MG63 (cell line): ENCODE measurements at places on chromosomes 4 and X.

DNA sequence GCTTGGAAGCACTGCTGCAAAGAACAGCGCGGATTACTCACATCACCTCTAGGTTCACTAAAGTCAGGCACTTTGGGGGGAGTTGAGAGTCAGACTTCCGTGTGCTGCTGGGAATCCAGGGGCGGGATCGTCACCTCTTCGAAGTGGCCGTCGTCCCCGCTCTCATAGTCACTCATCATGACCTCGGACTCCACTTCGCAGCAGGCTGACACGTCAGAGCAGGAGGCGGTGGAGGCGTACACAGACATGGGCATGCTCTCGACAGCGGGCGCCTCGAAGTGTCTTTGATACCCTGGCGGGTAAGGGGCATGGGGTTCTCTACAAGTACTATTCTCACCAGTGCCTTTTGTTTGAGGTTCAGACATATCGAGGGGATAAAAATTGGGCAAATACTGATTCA lies 33.1 kb upstream of the MTNR1A start:
- DNase-seq, result no peak

DNA sequence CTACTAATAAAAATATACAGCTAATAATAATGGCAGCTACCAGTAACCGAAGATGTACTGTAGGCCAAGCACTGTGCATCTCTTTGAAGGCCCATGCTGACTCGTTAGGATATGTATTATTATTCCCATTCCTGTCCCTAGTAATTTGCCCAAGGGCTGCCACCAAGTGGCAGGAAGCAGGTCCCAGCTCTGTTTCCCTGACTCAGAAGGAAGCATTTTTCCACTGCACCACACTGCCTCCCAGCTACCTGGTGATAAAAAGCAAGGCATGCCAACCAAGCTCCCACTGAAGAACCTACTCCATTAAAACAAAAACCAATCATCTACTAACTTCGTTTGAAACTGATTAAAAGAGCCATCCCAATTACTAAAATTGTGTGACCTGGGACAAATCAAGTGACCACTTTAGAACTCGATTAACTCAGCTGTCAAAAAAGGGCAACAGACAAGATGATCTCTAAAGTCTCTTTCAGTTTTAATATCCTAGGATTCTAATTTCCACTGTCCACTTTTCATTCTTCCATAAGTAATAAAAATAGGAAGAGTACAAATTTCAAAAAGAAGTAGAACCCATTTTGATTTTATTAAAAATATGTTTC lies 24.3 kb upstream of the PGM2 start:
- DNase-seq, result peak; percentile 41

- no peak for DNase-seq
Observed at GRCh38 chr4:143539670-143540023, 26.1 kb downstream of the SMARCA5 start.

DNA sequence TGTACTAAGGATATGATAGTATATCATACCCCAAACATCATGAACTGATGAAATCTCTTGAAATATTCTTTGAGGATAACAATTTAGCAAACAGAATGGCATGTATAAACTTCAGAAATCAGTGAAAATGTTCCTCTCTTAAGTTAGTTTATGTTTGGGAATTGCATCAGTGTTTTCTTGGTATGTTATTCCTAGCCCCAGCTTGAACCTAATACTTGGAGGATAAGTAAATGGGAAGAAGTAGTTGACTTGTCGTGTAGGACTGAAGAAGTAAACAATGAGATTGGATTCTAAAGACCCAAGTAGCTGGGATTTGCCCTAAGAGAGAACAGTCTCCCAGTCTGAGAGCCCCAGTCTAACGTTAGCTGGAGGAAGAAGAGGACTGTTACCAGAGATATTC lies 355.7 kb downstream of the GALNTL6 start:
- no peak for DNase-seq

GRCh38 chr4:108649863-108650211 lies 562 bp upstream of the OSTC start:
- no peak for DNase-seq

- no peak for DNase-seq
Observed at GRCh38 chrX:77070202-77070918, 376.8 kb upstream of the FGF16 start.

DNA sequence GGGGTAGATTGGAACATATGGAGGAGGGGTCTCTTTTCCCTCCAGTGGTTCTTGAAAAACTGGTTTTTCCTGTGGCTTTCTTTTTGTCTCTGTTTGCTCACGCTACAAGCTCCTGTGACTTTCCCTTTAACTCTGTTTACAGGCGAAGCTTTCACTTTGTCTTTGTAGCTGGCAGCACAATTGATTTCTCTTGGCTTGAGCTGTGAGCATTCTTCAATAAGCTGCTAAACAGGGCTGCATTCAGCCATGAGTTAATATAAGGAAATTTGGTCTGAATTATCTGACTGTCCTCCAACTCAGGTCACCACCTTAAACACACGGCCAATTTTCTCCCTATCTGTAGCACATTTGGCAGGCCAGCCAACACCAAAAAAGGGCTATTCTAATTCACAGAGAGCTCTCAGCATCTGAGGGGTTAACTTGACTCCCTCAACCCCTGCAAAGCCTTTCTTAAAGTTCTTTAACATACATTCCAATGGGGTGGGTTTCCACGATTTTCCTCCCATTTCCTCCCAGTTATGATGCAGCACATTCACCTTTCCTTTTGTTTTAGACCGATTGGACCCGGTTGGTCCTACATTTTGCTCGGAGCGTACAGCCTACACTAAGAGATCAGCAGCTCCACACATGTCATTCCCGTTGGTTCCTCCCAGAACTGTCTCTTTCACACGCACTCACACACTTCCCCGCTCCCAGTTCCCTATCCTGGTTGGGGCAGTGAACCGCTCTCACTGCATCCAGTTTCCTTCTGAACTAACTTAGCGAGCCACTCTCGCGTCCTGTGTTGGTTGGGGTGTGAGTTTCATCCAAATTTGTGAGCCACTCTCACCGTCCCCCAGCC lies 45.4 kb downstream of the UGT2A3 start:
- no peak for DNase-seq

DNA sequence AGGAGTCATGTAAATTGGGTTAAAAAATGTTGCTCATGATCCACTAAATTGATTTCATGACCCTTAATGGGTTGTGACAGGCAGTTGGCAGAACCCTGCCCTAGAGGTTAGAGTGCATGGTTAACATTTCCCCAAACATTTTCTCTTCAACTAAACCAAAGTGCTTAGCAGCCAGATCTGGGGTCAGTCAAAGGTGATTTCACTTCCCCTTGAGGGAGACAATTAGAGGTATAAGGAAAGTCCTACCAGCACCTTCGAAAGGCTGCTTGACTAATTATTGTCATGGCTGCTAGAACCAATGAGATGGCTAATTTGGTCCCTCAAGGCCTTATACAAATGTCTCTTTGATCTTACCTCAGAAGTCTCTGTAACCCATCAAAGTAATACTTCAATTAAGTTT lies 30.9 kb upstream of the INTS6L start:
- no peak for DNase-seq

GRCh38 chrX:28229217-28229616 lies 248.0 kb upstream of the DCAF8L1 start:
- DNase-seq, result no peak

DNA sequence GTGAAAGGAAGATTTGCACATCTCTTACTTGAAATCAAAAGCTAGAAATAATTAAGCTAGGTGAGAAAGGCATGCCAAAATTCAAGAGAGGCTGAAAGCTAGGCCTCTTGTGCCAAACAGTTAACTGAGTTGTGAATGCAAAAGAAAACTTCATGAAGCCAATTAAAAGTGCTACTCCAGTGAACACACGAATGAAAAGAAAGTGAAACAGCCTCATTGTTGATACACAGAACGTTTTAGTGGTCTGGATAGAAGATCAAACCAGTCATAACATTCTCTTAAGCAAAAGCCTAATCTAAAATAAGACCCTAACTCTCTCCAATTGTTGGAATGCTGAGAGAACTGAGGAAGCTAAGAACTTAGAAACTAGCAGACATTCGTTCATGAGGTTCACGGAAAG lies 122.3 kb downstream of the UNC5C start:
- DNase-seq, result no peak

DNA sequence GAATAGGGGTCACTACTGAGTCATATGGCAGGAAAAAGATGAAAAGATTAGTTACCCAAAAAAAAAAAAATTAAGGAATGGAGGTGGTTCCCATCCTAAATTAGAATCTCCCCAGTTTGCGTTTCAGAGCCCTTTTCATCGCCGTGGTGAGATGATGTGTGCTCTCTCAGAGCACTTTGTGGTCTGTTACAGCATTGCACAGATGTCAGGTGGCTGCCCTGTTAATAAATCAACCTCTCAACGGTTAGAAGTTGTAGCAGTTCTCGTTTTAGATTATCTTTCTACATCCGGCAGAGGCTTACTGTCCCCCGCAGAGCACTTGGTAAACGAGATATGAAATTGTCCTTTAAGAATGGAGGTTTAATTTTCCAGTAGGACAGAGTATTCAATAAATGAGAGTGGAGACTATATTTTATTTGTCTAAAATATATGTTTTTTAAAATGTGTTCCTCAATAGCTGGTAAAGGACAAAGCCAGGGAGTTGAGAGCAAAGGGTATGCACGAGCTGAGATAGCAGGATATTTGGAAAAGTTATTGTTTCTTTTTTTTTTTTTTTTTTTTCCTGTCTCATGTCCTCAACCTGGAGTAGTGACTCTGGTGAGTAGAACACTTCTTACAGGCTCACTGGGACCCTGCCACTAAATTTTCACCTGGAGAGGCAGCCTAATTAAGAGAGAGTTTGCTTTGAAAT lies 26.9 kb downstream of the AFF1 start:
- DNase-seq, result no peak

DNA sequence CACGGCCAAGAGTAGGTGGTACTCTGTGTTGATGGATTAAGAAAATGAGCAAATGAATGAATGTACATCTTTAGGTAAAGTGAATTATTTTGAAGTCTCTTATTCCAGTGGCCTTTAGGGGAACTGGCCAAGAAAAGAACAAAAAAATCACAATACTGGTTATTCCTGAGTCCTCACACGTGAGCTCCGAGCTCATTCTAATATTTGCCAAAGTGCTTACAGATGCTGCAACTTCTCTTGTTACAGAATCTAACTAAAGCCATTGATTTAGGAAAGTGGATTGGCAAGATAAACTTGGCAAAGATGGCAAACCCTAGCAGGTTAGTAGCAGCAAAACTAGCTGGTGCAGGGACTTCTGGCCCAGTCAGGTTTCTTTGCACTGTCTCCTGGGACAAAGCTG lies 37.6 kb downstream of the IDS start:
- DNase-seq, result no peak

DNA sequence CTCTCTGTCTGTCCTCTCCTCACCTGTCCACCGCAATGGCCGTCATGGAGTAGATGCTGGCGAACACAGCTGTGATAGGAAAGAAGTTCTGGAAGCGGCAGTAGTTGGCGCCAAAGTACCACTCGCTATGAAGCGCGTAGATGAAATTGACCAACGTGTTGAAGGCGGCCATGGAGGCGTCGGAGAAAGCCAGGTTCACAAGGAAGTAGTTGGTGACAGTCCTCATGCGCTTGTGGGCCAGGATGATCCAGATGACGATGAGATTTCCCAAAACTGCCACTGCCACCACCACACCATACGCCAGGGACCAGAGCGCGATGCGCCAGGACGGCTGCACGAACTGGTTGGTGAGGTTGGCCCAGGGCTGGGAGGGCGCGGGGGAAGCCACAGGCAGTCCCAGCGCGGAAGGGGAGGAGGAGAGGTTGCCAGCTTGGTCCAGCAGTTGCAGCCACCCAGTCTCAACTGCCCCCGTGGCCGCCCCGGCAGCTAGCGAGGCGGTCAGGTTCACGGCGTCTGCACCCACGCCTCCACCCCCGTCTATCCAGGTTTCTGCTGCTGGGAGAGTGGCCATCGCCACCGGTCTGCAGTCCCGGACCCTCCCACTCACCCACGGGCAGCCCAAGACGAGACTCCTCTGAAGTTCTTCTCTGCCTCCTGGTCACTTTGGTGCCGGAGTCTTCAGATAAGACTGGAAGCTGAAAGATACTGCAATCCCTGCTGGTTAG lies 518 bp downstream of the TACR3 start:
- peak; percentile 7 for DNase-seq

GRCh38 chr4:174437324-174437723 lies 85.0 kb downstream of the HPGD start:
- DNase-seq, result peak; percentile 18

DNA sequence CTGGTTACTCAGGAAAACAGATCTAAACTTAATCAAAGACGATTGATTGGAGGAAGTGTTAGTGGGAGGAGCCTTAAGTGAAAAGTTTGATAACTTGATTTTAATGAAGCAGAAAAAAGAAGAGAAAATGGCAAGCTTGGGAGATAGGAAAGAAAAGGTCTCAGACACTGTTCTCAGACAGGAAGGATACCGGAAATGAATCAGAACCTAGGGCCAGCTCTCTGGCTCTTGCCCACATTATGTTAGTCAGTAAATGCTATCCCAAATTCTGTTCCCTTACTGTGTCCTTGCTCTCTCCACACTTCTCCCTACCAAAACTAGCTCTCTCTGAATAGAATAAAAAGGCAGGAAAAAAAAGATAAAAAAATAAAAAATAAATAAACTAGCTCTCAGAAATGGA lies 48.6 kb upstream of the TMEM164 start:
- peak; percentile 30 for DNase-seq

DNA sequence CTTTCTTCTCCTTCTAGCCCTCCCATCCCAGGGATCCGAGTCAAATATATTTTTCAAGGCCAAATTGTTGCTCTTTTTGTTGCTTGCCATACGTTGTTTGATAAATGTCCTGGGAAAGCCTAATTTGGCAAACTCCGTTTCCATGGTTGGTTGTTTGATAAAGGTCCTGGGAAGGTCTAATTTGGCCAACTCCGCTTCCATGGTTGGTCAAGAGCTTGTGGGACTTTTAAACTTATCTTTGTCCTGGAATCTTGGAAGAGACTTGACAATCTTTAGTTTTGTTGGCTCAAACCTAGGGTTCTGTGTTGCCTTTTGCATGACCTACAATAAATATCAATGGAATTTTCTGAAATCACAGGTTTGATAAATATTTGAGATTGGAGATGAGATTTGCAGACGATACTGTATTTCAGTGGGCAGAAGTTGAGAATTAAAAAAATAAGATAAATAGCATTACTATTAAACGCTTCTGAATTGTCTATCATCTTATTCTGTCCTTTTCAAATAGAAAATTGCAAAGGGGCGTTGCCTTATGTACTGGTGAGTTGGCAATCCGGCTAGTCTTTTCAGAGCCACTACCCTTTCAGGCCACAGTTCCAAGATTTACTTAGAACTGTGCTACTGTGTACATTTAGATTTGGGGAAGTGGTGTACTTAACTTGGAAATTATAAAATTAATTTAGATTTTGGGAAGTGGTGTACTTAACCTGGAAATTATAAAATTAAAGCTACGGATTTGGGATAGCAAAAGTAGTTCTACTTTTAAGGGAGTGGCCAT lies 804 bp downstream of the OSTC start:
- DNase-seq, result no peak

GRCh38 chr4:153326513-153326912 lies 18.0 kb upstream of the MND1 start:
- DNase-seq, result peak; percentile 74

DNA sequence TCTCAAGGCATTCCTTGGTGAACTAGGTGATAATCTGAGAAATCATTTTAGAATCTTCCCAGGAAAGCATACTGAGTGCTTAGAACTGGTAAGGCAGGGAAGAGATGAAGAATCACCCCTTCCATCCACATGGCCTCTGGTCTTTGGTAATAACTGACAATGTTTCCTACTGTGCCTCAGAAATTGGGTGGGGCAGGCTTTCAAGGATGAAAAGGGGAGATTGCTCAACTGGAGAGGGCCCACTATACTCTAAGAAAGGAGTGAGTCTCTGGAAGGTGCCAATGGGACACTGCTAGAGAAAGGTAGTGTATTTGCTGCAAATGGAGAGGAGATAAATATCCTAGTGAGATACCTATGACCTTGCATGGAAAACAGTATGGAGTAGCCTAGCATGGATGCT lies 135.0 kb upstream of the SCML1 start:
- no peak for DNase-seq

GRCh38 chr4:16642897-16643296 lies 255.5 kb downstream of the LDB2 start:
- no peak for DNase-seq
